Activated naive CD8-positive, alpha-beta T cell treated with anti-CD3 and anti-CD28 coated beads, Interleukin-2, amount 10 ng/mL, durations not matched to agents 7 days and 5 days (primary cell): ENCODE measurements at places on chromosomes 12 and 14. TPM values are rescaled to one million over a fixed set of nuclear protein-coding genes. Genes with fewer than 3 reads are reported as not detected.
A peak's percentile ranks its signal among the peaks of the same experiment; 100 is the strongest.

GRCh38 chr12:40170593-40170992 is 54.2 kb upstream of the LRRK2 start:
- H3K4me1 ChIP-seq = peaks cover 12% of the 10 kb centered on the region
- H3K4me3 ChIP-seq = no peak overlapping the region
- no peak for DNase-seq
- no peaks in the 10 kb centered on the region for H3K36me3 ChIP-seq
- no peak overlapping the region for H3K27ac ChIP-seq
- peaks cover 15% of the 10 kb centered on the region for H3K27me3 ChIP-seq

GRCh38 chr12:14252697-14253096 is 112.8 kb upstream of the ATF7IP start:
- peaks cover 29% of the 10 kb centered on the region for H3K4me1 ChIP-seq
- no peak for DNase-seq
- no peaks in the 10 kb centered on the region for H3K27me3 ChIP-seq
- H3K36me3 ChIP-seq = peaks cover 5% of the 10 kb centered on the region
- no peak overlapping the region for H3K4me3 ChIP-seq

DNA sequence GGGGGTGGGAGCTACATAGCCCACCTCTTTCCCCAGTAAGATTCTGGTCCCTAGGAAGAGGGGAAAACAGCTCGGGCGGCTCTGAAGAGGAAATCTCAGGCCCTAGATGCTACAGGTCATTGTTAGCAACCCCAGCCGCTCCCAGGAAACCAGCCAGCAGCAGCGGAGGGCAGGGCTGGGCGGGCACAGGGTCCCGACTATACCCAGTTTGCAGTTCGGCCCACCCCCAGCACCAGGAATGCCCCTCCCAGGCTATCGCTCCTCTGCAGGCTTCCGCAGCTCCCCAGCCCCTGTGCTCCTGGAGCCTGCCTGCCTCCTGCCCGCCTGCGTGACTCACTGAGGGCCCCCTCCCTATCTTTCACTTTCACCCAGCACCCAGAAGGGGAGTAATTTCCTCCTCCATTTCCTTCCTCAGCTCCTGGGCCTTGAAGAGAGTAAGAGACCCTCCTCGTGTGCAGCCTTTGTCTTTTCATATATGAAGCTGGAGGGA is 27.2 kb upstream of the PNMA1 start:
- DNase-seq = no peak
- no peaks in the 10 kb centered on the region for H3K27me3 ChIP-seq
- H3K36me3 ChIP-seq = peaks cover 11% of the 10 kb centered on the region
- H3K4me1 ChIP-seq = peaks cover 57% of the 10 kb centered on the region

DNA sequence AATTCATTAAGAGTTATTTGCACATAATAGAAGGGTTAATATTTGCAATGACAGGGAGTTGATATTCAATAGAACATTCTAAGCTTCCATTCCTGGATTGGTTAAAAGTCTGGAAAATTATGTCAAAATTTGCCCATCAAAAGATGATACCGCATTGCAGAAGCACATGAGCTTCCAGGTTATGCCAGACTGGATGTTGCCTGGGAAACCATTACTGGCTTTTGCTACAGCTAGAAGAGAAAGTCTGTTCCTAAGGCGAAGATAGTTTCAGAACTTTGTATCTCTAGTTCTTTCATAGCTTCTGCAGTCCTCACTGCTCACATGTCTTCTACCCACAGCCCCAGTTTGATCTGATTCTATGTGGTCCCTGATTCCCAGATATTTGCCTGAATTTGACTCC is 122.4 kb upstream of the AMIGO2 start:
- H3K4me1 ChIP-seq = peaks cover 46% of the 10 kb centered on the region
- H3K27me3 ChIP-seq = no peaks in the 10 kb centered on the region
- H3K27ac ChIP-seq = no peak overlapping the region
- DNase-seq = no peak

DNA sequence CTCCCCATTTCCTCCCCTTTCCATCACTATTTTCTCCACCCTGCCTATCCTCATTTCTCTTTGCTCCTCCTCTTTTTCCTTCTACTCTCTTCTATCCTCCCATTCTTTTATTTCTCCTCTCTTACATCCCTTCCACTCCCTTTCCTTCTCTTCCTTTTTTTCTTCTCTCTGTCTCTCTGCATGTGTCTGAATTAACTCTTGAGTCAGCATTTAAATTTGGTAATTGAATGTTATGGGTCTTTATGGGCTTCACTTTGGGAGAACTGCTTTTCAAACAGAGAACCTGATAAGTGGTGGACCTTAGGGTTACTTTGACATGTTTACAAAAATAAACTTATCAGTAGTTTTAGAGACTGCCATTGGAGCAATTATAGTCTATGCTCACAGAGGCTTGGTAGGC is 992.7 kb downstream of the NRXN3 start:
- H3K4me1 ChIP-seq = no peaks in the 10 kb centered on the region
- no peaks in the 10 kb centered on the region for H3K27me3 ChIP-seq
- H3K4me3 ChIP-seq = no peak overlapping the region
- no peaks in the 10 kb centered on the region for H3K36me3 ChIP-seq

DNA sequence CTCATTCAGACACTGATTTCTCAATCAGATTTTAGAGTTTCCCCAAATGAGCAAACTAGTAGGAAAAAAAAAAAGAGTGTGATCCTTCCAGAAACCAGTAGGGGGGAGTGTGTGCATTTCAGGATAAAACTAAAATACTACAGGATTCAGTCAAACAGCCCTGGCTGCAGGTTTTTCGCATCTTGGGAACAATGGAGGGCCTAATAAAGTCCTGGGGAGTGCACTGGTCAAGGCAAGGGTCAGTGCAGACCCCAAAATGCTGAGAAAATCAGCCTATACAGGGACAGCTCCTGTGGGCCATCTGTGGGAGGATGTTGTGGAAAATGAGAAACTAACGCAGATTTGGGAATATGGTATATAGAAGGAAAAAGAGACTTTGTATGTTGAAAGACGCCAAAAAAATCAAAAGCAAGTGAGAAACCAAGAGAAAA is 22.2 kb upstream of the ABCD4 start:
- no peak overlapping the region for H3K4me3 ChIP-seq
- H3K27ac ChIP-seq = no peak overlapping the region
- H3K27me3 ChIP-seq = peaks cover 5% of the 10 kb centered on the region
- H3K4me1 ChIP-seq = no peaks in the 10 kb centered on the region
- DNase-seq = no peak

DNA sequence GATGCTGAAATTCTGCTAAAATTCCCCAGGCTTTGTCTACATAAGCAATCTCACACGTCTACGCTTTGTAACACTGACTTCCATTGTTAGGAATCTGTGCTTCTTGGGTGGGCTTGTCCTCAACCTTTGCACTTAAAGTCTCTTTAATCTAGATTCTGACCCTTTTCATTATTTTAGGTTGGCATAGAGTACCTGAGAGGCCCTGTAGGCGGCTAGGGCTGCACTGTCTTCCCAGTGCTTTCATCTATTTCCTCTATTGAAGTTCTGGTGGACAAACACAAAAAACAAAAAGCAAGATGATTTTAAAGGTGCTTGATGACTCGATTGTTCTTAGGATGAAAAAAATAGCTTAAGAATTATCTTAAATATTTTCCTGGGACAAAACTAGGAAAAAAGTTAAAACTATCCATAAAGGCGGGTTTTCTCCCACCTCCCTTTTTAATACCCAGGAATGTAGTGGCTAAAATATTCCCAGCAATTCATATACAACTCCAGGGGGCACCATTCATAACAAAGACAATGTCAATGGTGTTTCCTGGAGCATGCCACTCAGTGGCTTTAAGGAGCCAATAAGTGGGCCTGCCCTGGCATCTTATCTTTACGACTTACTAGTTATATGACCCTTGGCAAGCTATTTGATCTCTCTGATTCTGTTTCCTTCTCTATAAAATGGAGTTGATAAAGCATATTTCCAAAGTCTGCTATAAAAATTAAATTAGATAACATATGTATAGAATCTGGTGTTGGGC is 197.5 kb downstream of the STXBP6 start:
- H3K27ac ChIP-seq = no peak overlapping the region
- H3K36me3 ChIP-seq = no peaks in the 10 kb centered on the region
- peaks cover 15% of the 10 kb centered on the region for H3K27me3 ChIP-seq
- no peak overlapping the region for H3K4me3 ChIP-seq

DNA sequence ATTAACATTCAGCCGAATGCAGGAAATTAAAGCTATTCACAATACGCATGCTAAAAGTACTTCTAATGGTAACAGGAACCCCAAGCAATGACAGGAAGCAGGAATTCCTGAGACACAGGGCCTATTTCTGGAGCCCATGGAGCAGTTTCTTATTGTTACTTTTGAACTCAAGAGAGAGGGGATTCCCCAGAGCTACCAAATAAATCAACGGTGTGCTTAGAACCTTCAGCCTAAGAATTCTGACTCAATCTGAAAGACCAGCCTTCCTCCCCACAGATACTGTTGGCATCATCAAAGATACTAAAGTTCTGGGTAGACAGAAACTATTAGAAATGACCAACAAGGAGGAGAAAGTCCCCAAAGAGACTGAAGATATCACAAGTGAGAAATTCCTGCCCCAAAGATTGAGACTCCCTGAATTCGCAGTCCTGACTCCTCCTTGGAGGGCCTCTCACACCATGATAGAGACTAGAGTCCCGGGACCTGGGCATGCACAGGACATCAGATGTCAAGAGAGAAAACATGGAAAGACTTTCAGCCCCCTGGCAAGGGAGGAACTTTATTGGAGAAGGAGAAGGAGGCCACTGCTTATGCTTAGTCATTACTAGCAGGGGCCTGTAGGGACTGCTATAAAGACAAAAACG is 32.7 kb downstream of the RTRAF start:
- no peak overlapping the region for H3K27ac ChIP-seq
- peaks cover 12% of the 10 kb centered on the region for H3K36me3 ChIP-seq
- H3K27me3 ChIP-seq = no peaks in the 10 kb centered on the region

- H3K4me3 ChIP-seq = no peak overlapping the region
- no peak for DNase-seq
- H3K36me3 ChIP-seq = no peaks in the 10 kb centered on the region
- H3K27me3 ChIP-seq = peaks cover 19% of the 10 kb centered on the region
- H3K27ac ChIP-seq = no peak overlapping the region
Observed at GRCh38 chr14:97413022-97413539, 615.9 kb downstream of the VRK1 start.

DNA sequence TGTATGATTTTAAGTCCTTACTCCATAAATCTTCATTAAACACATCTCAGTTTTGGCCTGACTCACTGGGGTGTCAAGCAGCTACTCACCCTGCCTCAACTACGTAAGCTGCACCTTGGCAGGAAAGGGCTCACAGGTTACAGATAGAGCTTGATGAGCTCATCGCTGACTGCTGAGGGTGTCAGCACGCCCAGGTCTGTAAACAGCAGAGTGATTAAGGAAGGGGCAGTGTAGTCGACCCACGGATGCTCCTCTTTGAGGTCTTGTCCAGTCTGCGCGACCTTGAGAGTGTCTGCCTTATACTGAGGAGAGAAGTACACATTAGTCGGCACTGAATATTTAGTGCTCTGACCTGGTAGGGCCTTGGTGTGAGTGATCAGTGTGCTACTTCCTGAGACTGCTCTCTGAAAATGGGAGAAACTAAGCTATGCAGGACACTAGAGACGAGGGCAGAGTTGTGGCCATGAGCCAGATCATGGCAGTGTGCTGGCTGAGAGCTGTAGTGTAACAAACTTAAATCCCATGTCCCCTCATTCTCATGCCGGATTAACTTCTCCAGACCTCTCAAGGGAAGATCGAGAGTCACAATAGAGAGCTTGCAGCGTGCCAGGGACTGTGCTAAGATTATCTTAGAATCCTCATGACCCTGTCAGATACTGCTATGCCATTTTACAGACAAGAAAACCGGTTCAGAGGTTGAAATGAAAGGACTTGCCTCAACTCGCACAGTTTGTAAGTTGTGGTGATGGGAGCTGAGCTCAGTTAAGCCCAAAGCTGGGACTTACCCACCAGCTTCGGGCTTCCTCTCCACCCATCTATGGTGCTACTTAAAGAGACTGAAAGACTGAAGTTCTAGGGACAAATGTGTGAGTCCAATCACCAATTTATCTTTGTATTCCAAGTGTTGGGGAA is 11.6 kb downstream of the EIF2B1 start:
- peaks cover 37% of the 10 kb centered on the region for H3K36me3 ChIP-seq
- H3K27ac ChIP-seq = no peak overlapping the region
- no peak for DNase-seq

GRCh38 chr12:110893956-110894355 is 26.4 kb downstream of the MYL2 start:
- no peaks in the 10 kb centered on the region for H3K4me1 ChIP-seq
- H3K27me3 ChIP-seq = peaks cover 14% of the 10 kb centered on the region
- no peak overlapping the region for H3K4me3 ChIP-seq

- peaks cover 14% of the 10 kb centered on the region for H3K4me1 ChIP-seq
- DNase-seq = no peak
- no peaks in the 10 kb centered on the region for H3K36me3 ChIP-seq
- H3K27me3 ChIP-seq = peaks cover 77% of the 10 kb centered on the region
- no peak overlapping the region for H3K4me3 ChIP-seq
- H3K27ac ChIP-seq = no peak overlapping the region
Observed at GRCh38 chr12:65827827-65828231, 3.5 kb downstream of the HMGA2 start.

GRCh38 chr12:66119870-66120241 is 10.7 kb downstream of the LLPH start:
- no peaks in the 10 kb centered on the region for H3K27me3 ChIP-seq
- H3K4me1 ChIP-seq = peaks cover 15% of the 10 kb centered on the region
- DNase-seq = no peak

GRCh38 chr12:104551-105081 is 38.0 kb downstream of the IQSEC3 start:
- H3K4me3 ChIP-seq = no peak overlapping the region
- DNase-seq = peak; percentile 59
- H3K36me3 ChIP-seq = no peaks in the 10 kb centered on the region

DNA sequence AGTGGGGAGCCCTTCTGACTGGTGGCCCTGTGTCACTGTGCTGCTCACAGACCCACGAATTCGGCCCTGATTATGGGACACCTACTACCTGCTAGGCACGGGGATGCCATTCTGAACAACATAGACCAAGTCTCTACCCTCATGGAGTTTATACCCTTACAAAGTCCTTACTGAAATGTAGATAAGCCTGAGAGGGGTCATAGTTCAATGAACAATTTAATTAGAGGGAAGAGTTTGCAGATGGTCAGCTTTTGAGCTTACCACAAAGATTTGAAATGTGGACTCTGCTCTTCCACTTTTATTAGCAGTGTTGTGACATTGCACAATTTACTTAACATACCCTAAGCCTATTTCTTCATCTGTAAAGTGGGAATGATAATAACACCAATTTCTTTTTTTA is 161.1 kb downstream of the MYRFL start:
- no peaks in the 10 kb centered on the region for H3K36me3 ChIP-seq
- H3K4me3 ChIP-seq = no peak overlapping the region
- H3K27me3 ChIP-seq = no peaks in the 10 kb centered on the region
- H3K27ac ChIP-seq = no peak overlapping the region
- DNase-seq = no peak

DNA sequence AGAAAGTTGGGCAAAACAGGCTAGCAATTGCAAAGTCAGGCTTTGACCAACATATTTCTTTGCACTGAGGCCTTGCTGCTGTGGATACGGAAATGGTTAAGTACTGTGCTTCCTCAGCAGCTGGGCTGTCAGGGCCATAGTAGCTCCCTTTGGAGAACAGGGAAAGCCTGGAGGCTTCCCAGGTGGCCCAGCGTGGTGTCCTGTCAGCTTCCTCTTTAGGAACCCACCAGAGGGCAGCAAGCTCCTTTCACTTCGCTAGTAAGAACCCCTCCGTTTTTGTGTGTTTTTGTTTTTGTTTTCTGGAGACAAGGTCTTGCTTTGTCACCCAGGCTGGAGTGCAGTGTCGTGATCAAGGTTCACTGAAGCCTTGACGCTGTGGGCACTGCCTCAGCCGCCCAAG is 1.7 kb upstream of the CFAP251 start:
- no peaks in the 10 kb centered on the region for H3K27me3 ChIP-seq
- H3K4me3 ChIP-seq = no peak overlapping the region
- peaks cover 12% of the 10 kb centered on the region for H3K4me1 ChIP-seq
- peak overlapping the region; percentile 43 for H3K27ac ChIP-seq

Gene PRH2
- not detected for total RNA-seq

Gene ZDHHC22
- not detected for total RNA-seq

Gene SPTB
- total RNA-seq = not detected

Gene MYL2
- total RNA-seq = not detected

Gene RAB21
- total RNA-seq = 66.3 TPM

Gene KCNA1
- not detected for total RNA-seq

Gene TEX22
- 6.4 TPM for total RNA-seq
